Fibroblast of the conjunctiva (primary cell): ENCODE measurements at places on chromosomes 6 and 20.

DNA sequence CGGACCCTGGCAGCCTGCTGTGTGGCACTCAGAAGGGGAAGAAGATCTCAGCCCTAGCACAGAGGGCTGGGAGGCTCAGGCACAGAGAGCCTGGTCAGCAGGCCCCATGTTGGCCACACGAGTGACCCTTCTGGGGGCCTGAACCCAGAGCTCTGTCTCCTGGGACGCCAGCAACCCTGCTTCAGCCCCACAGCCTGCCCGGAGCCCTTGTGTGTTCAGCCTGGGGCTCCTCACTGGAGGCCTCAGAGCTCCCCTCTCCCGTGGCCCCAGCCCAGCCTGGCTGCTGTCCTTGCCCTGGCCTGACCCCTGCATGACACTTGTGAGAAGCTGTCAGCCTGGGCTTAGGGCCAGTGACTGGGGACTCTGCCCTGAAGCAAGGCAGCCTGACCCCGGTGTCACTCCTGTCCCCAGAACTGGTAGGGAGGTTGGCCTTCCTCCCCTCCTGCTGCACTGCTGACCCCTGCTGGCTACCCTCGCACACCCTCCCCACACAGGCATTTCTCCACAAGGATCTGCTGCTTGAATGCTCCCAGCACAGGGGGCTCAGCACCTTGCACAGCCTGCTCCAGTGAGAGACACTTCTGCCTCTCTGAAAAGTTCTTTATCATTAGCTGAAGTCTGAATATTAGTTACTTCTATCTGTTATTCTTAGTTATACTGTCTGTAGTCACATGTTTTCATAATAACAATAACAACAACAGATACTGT is 15.4 kb upstream of the IP6K3 start:
- DNase-seq = peak; percentile 37

- no peak for DNase-seq
Measured at GRCh38 chr20:18527836-18528235, 20.1 kb downstream of the SEC23B start.

DNA sequence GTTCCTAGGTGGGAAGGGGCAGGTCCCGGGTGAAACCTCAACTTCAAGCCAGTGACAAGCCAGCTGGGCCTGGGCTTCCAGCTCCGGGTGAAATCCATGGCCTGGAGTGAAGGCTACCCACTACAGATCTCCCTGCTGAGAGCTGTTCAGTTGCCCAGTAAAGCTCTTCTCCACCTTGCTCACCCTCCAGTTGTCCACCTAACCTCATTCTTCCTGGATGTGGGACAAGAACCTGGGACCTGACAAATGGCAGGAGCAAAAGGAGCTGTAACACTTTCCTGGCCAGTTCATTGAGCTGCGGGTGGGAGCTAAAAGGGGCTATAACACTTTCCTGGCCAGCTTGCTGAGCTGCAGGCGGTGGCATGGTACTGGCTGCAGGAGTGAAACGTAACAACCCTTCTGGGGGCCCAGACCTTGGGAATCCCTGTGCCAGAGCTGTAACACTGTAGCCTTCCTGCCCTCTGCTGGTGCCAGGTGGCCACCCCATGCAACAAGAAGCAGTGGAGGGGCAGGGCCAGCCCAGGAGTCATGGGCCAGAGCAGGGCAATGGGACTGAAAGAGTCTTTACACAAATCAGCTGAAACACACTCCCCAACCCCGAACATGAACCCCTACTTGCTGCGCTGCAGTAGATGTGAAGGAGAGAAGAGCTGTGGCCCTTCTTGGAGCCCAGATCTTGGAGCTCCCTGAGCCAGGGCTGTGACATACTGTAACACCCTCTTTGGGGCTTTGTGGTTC is 3.6 kb upstream of the HINT3 start:
- DNase-seq = no peak

- DNase-seq = no peak
Measured at GRCh38 chr6:17207281-17207680, 73.9 kb upstream of the RBM24 start.

DNA sequence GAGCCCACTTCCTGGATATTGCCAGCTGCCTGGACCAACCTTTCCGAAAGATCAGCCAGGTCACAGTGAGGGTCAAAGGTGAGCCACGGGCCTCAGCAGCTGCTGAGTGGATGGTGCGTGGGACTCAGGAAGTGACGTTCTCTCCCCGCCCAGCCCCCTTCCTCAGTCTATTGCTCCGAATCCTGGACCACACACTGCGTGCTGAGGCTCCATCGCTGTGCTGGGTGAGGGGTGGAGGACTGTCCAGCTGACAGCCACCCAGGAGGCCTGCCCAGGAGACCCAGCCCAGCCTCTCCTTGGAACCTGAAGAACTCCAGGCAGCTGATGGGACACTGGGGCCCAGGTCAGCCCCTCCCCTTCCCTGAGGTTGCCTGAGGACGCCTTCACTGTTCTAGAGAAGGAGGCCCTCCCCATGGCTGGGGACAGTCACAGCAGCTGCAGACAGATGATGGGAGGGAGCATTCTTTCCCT is 94.4 kb upstream of the CD93 start:
- no peak for DNase-seq

DNA sequence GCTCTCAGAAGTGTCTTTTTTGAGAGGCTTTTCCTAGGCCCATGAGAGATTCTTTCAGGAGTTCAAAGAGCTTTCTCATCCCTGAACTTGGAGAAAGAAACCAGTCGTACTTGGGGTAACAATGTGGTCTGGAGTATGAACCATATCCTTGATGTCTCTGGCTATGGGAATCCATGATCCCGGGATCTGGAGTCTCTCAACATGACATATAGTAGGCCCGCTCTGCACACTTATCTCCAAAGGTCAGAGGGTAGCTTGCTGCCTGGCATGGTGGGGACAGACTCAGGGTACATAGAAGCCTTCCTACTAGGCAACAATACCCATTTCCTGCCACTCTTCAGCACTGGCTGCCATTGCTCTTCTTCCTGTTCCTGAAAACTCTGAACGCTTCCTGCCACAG is 42.2 kb upstream of the NFATC2 start:
- DNase-seq = no peak

GRCh38 chr20:62776692-62777527 is 19.4 kb upstream of the MRGBP start:
- DNase-seq = no peak

- DNase-seq = no peak
Measured at GRCh38 chr20:21391185-21391971, 5.9 kb downstream of the NKX2-4 start.

- no peak for DNase-seq
Measured at GRCh38 chr6:5786969-5787720, 219.6 kb downstream of the NRN1 start.

- DNase-seq = no peak
Measured at GRCh38 chr6:7921046-7921445, 10.5 kb upstream of the TXNDC5 start.

- peak; percentile 77 for DNase-seq
Measured at GRCh38 chr6:116511424-116512110, at the start of gene CALHM5. Gene CALHM5, plus strand, starts transcription at chr6:116511639. Its CDS starts 58 bp downstream, at chr6:116511697.

DNA sequence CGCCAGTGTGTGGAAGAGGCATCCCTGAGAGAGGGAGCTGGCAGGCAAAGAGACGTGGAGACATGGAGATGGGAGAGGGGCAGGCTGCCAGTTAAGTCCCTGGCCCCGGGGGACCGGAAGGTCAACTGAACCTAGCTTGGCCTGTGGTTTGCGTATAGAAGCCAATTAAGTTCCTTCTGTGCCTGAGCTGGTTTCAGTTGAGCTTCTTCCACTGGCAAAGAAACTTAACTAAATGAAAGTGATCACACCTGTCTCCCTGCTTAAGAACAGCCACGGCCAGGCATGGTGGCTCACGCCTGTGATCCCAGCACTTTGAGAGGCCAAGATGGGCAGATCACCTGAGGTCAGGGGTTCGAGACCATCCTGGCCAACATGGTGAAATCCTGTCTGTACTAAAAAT is 26.7 kb upstream of the NNAT start:
- no peak for DNase-seq
